Right kidney (tissue), 9 donors: ENCODE measurements at places on chromosomes 7 and 10.
A peak's percentile ranks its signal among the peaks of the same experiment; 100 is the strongest.

DNA sequence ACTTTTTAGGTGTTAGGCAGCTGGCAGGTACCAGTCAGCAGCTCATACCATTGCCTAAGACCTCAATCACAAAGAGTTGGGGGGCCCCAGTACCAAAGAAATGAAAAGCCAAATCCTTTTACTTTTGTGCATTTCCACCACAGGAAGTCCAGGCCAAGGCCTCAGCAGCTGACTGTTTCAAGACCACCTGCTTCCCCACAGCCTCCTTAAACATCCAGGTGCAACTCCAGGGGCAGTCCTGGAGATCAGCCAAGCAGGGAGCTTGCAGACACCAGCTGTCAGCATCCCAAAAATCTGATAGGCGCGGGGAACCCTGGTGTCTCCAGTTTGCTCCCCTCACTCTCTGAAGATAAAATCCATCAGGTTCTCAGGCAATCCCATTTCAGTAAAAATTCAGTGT lies 91.5 kb upstream of the EFCAB10 start:
- no peak for DNase-seq

DNA sequence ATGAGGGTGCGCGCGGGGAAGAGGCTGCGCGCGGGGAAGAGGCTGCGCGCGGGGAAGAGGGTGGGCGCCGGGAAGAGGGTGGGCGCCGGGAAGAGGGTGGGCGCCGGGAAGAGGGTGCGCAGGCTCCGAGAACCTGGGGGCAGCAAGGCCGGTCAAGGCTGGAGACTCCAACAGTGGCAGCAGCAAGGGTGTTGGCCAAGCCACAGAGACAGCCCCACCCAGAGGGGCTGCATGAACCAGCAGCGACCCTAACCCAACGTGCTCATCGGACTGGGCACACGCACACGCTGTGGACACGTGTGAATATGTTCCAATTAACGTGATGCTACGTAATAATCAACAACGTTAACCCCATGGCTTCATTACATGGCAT lies 48.8 kb downstream of the DIP2C start:
- no peak for DNase-seq

- DNase-seq: no peak
Observed at GRCh38 chr10:69730251-69731156, 71.2 kb upstream of the COL13A1 start.

- no peak for DNase-seq
Observed at GRCh38 chr10:7274293-7274692, 136.5 kb downstream of the SFMBT2 start.

GRCh38 chr10:25869067-25869591 lies 64.9 kb upstream of the MYO3A start:
- no peak for DNase-seq

GRCh38 chr7:138710536-138711385 lies 9.6 kb upstream of the SVOPL start:
- DNase-seq: no peak

DNA sequence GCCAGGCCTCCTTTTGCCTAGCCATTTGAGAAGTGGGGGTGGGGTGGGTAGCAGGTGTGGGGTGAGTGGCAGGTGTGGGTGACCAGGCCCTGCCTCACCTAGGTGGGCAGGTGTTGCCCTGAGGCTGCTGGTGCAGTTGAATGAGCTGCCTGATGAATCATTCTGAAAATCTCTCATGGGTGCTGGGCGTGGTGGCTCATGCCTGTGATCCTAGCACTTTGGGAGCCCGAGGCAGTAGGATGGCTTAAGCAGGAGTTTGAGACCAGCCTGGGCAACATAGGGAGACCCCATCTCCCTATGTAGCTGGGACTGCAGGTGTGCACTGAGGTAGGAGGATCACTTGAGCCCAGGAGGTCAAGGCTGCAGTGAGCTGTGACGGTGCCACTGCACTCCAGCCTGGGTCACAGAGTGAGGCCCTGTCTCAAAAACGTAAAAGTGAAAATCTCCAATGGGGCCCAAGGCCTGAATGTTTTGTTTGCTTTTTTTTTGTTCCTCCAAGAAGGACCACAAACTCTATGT lies 17.7 kb downstream of the TSPAN14 start:
- DNase-seq: no peak

GRCh38 chr7:20232848-20233247 lies 15.7 kb upstream of the MACC1 start:
- no peak for DNase-seq

GRCh38 chr7:95004618-95005247 lies 97.3 kb downstream of the PPP1R9A start:
- DNase-seq: no peak

GRCh38 chr7:51590746-51591145 lies 274.1 kb upstream of the COBL start:
- no peak for DNase-seq

DNA sequence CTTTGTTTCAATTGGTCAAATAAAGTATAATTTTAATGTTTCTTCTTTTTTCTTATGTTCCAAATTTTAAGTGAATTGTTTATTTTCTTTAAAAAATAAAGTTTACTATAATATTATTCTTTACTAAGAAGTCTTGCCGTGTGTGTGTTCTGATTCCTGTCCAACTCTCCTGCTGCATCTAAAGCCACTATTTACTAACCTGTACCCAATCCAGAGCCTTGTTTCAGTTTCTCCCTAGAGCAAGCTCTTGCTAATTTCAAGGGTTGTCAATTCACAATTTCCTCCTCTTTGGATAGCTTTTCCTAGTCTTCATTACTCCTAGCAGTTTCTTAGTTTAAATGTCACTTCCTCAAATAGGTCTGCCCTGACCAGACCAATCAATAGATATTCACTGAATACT lies 314.9 kb upstream of the SEMA3A start:
- no peak for DNase-seq

DNA sequence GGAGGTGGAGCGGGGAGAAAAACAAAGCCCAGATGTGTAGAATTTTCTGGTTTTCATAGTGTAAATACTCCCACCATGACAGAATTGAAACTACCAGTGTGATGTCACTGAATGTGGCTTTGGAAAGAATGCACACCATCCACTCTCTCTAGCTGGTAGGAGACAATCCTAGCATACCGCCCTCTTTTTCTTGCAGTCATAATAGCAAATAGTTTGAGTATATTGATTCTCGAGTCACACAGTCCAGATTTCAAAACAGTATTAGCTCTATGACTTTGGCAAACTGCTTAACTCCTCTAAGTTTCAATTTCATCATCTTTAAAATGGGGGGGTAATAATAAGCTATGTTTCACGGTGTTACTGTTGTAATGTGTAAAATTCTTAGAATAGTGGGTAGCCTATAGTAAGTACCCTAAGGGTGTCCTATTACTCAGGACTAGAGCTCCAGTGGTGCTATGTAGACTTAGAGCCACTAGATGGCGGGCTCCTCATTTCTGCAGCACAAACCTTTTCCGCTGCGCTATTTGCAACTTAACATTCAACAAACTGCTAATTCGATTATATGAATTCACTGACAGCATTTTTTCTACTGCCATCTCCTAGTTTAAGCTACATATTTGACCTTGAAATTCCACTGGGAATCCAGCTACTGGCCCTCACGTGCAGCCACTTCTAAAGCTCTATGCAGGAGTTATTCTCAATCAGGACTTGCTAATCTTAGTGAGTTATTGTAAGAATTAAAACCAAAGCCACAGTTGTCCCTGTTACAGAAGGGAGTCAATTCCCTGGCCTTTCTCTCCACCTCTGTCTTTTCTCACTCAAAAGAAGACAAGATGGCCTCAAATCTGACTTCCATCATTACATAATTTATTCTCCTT lies 18.7 kb downstream of the TAS2R40 start:
- DNase-seq: peak; percentile 51

DNA sequence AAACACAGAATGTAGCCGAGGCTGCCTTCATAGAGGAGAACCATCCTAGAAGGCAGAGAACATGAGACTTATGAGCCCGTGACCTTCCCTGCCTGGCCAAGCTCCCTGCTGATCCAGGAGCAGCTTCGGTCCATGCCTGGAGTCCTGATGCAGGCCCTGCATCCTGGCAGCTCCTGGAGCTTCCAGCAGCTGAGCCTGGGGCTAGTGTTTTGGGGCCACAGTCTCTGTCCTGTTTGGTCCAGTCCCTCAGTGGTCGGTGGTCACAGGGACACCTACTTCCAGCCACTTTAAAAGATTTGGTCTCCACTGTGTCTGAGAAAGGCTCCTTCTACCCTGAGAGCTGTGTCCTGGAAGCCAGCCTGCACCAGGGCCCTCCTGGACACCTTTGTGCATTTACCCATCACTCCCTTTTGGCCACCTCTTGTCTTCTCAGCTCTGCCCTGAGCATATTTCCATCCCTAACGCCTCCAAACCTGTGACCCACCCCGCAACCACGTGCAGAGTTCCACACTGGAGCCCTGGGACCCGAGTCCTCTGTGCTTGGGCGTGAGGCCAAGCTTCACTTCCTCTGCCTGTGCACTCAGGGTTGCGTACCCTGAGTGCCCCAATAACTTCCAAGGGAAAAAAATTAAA lies 315.2 kb upstream of the ZNF32 start:
- no peak for DNase-seq

DNA sequence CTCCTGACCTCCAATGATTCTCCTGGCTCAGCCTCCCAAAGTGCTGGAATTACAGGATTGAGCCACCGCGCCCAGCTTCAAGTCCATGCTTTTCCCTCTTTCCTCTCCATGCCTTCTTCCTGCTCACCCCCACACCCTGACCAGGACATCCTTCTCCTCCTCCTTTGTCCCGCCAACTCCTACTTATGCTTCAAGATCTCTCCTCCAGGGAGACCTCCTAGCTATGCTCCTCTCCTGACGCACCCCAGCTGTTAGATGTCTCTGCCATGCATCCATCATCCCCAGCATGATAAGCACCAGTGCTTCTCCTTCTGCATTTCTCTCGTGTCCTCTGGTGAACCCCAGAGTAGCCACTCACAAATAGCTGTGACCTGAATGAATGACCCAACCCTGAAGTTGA lies 21.1 kb downstream of the SRRM3 start:
- DNase-seq: no peak

GRCh38 chr7:47451851-47452205 lies 130.1 kb downstream of the TNS3 start:
- no peak for DNase-seq

DNA sequence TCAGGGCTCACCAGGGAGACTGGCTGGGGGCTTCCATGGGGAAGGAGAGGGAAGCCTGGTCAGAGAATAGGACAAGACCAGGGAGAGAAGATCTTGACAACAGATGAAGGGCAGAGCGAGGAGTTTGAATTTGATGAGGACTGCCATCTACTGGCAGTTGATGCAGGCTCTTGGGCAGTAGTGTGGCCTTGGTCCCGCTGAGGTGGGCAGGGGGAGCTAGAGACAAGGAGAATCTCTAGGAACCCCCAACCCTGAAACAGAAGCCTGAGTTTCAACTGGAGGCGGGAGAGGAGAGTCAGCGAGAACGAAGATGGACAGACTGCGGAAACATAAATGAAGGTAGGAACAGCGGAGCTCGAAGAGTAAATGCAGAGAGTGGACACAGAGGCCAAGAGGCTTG lies 81.0 kb downstream of the PPP1R3C start:
- peak; percentile 60 for DNase-seq

DNA sequence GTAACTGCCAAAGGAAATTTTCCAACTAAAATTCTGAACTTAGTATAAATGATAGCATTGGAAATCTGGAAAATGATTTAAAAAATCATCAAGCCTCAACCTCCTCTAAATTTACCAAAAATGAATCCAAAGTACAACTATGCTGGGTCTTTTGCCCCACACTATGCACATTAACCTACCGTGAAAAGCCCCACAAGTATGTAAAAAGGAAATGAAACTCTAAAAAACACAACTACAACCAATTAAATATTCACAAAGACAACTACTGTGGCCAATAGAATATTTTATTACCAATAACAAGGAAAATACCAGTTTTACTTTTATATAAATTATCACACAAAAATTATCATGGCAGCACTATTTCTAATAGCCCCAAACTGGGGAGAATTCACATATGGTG lies 19.3 kb downstream of the EIF3A start:
- no peak for DNase-seq

DNA sequence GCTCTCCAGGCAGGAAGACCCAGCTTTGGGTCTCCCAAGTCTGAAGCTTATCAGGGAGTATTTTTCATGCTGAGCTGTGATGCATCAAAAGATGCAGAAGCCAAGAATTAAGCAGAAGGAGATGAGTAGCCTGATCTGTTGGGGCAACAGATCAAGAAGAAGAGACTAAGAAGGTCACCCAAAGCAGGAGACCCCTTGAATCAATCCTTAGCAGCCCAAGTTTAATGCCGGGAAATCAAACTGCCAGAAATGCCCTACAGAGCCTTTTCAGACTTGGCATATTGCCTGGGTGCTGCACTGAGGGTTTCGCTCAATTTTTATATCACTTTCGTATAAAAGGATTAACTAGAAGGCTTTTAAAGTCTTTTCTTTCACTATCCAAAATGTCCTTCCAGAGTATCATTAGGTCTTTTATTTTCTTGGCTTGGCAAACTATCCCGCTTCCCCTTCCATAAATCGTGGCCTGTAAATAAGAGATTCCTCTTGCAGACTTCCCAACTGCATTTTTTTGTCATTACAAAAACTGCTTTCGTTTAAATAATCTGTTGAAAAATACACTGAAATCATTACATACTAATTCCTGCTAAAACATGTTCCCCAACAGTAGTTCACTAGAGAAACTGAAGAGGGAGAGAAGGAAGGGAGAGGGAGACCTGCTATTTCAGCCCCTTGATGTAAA lies 49.0 kb upstream of the STK17A start:
- DNase-seq: no peak

GRCh38 chr10:92848441-92849233 lies at the start of gene EXOC6:
Gene EXOC6, plus strand, starts transcription at chr10:92848520. Its CDS starts 14 bp downstream, at chr10:92848534.
- peak; percentile 95 for DNase-seq

DNA sequence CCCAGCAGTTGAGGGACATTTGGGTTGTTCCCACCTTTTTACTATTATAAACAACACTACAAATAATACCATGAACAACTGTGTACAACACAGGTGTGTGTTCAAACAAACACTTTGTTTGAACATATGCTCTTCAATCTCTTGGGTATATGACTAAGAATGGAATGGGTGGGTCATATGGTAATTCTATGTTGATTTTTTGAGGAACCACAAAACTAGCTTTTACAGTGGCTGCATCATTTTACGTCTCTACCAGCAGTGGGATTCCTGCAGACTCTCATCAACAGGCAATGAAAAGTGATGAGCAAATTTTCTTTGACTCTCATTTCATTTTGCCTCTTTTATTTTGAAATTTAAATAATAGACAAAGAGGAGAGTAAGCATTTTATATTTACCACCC lies 116.9 kb upstream of the KLF14 start:
- DNase-seq: no peak

DNA sequence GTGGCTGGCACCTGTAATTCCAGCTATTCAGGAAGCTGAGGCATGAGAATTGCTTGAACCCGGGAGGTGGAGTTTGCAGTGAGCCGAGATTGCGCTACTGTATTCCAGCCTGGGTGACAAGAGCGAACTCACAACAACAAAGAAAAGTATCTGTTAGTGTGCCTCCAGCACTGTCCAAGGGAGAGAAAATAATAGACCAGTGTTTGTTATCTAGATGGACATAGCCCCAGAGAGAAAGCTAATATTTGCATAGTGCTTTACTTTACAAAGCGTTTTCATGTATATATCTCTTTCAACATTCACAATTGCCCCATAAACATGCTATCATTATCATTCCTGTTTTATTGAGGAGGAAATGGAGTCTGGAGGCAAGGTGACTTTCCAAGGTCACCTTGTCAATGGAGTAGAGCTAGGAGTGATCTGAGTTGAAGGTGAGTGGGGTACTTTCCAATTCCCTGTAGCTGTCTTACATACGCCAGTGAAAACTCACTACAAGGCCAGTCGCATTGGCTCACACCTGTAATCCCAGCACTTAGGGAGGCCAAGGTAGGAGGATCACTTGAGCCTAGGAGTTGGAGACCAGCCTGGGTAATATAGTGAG lies 49.7 kb upstream of the KIF5B start:
- no peak for DNase-seq
